ENCODE measurements at places on chromosomes 2 and 18. TPM values are rescaled to one million over a fixed set of nuclear protein-coding genes. Genes with fewer than 3 reads are reported as not detected.

SLC38A11 gene
- 16.6 TPM for total RNA-seq

AMER3 gene
- total RNA-seq = 7.0 TPM

COL4A3 gene
- total RNA-seq = 0.34 TPM

TMEM37 gene
- total RNA-seq = 17.4 TPM

FNDC4 gene
- 10.2 TPM for total RNA-seq

PLA2R1 gene
- total RNA-seq = 1.7 TPM

All from progenitor cell of endocrine pancreas (in vitro differentiated cells).